Esophagus squamous epithelium (tissue), 5 donors: ENCODE measurements at places on chromosomes 2 and 18. TPM values are rescaled to one million over a fixed set of nuclear protein-coding genes. Genes with fewer than 3 reads are reported as not detected.

LCT gene
- total RNA-seq = not detected

C2orf66 gene
- not detected for total RNA-seq

CXCR4 gene
- total RNA-seq = 5.7 TPM

UPP2 gene
- total RNA-seq = not detected

ERICH2 gene
- not detected for total RNA-seq

HOXD8 gene
- 4.6 TPM for total RNA-seq

RHBDD1 gene
- total RNA-seq = 14.4 TPM

ACADL gene
- total RNA-seq = 1.6 TPM

SERPINB7 gene
- 0.21 TPM for total RNA-seq

DNAJC5G gene
- 0.38 TPM for total RNA-seq

IFIH1 gene
- total RNA-seq = 9.2 TPM
